Cerebellar cortex (tissue), 1 donor: ENCODE measurements at places on chromosomes 4 and X.

- no peak for DNase-seq
Measured at GRCh38 chr4:172758586-172759340, 409.8 kb upstream of the GALNT7 start.

GRCh38 chr4:142549248-142549647 lies 296.9 kb downstream of the INPP4B start:
- peak; percentile 54 for DNase-seq

DNA sequence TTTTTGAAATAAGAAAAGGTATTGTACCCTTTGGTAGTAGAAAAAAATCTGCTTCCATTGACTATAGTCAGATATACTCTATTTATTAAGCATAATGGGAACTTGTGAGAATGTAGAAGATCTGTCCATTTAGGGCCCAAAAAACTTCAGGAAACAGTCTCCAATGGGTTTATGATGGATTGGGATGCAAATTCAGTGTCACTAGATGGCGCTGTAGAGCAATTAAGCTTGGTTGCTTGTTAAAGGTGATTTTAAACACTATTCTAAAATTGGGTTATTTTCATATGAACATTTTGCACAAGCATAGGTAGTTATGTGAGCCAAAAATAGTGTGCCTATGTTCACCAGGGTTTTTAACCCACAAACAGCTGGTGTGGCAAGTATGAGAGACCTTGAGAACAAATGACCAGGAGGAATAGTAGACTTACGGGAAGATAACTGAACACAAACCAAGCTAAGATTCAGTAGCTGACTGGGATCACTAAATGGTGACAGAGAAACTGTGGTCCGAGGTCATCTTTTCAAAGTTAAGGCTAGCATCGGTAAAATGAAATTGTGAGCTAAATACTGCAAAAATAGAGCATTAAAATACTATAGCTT lies 80.3 kb upstream of the LSM6 start:
- peak; percentile 49 for DNase-seq

GRCh38 chrX:131801911-131802310 lies 221.2 kb upstream of the STK26 start:
- DNase-seq: no peak

DNA sequence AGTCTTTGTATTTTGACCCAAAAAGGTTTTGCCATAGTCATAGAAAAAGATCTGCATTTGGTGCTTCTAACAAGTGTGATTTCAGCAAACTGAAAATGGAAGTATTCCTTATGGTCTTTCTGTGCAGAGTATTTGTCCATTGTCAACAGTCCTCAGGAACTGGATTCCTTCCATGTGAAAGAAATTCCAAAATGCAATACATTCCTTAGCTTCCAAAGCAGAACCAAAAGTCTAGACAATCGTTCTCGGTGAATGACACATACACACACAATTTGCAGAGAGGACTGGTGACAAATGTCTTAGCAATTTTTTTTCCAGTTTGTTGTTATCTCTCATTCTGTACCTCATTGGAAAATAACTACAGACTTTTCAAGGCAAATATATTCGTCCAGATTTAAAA lies 562.2 kb upstream of the SLIT2 start:
- DNase-seq: no peak

- DNase-seq: no peak
Measured at GRCh38 chr4:108081256-108081655, 87.5 kb downstream of the LEF1 start.

DNA sequence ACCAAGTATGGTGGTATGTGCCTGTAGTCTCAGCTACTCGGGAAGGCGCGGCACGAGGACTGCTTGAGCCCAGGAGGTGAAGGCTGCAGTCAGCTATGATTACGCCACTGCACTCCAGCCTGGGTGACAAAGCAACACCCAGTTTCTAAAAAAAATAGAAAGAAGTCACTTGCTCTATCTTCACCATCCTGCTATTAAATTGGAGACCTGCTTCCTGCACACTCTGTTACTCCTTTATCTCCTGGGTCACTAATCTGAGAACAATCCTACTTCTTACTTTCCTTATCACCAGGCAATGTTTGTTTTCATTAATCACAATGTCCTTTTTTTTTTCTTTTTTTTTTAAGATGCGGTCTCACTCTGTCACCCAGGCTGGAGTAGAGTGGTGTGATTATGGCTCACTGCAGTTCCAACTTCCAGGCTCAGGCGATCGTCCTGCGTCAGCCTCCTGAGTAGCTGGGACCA lies 16.2 kb downstream of the PRKX start:
- no peak for DNase-seq

- no peak for DNase-seq
Measured at GRCh38 chr4:123206016-123206415, 190.6 kb upstream of the SPRY1 start.

- DNase-seq: no peak
Measured at GRCh38 chr4:41136456-41136855, 77.9 kb downstream of the APBB2 start.

DNA sequence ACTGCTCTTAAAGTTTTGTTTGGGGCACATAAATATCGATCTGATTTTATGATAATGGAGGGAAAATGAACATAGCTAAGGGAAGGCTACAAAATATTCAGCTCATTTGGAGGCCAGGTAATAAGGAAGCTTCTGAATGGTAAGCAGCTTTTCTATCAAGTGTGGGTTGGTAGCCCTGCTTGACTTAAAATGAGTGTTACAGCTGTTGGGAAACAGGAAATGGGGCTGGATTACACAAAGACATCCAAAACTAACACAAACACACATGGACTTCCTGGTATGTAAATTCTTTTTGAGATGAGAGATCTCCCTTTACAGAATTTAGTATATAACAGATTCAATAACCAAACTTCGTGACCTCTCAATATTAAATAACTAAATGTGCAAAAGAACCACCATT lies 58.0 kb downstream of the FGF16 start:
- no peak for DNase-seq

GRCh38 chr4:152385551-152385950 lies 150.3 kb downstream of the FBXW7 start:
- DNase-seq: peak; percentile 25

DNA sequence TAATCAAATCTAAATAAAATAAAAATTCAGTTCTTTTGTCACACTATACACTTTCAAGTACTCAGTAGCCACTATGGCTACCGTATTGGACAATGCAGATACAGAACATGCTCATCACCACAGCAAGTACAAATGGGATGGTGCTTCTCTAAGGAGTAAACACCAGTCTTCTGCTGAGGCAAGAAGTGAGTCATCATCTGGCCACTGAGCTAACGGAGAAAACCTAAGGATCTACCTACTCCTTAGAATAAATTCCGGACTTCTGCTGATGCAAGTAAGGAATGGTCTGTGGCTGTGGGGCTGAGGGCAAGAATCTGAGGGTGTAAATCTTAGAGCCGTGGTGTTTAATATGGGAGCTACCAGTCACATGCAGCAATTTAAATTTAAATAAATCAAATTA lies 11.3 kb upstream of the RBMXL3 start:
- DNase-seq: no peak

- DNase-seq: no peak
Measured at GRCh38 chr4:96558466-96558865, 718.6 kb downstream of the PDHA2 start.

GRCh38 chr4:109079201-109079600 lies 223.3 kb downstream of the COL25A1 start:
- DNase-seq: no peak

DNA sequence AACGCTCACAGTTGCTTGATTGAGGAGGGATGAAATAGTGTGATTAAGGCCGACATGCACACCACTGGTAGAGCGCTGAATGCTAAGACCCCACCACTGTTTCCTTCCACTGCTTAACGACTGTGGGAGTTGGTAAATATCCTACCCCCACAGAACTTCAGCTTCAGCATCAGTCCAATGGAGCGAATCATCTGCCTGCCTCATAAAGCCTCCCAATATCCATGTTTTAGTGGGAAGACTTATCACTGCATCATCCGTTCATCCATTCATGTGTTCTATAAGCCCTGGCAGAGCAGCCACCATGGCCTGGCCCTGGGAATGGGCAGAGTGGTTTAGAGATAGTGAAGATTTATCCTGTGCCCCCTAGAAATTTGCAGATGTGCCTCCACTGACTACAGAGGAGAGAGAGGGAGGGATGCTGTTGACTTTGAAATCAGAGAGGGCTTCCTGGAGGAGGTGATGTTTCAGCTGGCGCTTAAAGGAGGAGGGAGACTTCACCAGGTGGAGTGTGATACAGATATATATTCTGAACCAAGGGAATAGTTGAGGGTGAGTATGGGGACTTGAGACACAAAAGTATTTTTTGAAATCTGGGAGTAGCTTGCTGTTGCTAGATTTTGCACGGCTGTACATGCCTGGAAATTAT lies 71.9 kb upstream of the STX18 start:
- no peak for DNase-seq

DNA sequence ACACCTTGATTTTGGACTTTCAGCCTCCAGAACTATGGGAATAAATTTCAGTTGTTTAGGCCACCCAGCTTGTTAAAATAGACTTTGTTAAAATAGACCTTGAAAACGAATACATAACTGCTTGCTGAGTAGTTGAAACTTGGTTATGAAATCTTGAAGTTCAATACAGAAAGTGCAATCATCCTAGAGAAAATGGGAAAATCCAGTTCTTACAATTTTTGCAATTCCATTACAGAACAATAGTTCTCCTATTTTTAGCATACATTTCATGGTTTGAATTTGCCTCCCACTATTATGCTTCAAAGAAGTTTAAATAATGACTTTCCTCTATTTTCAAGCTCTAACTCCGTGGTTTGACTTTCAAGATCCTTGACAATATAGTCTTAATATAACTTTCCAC lies 10.5 kb downstream of the TLR1 start:
- no peak for DNase-seq

DNA sequence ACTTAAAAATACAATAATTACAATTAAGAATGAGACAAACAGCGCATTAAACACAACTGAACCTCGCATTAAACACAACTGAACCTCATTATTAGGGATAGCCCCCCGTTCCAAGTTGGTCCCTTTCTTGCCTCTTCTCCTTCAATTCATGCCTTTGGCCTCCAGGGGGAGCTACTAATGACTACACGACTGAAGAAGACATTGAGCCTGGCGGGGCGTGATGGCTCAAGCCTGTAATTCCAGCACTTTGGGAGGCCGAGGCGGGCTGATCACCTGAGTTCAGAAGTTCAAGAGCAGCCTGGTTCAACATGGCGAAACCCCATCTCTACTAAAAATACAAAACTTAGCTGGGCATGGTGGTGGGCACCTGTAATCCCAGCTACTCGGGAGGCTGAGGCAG lies 56.4 kb upstream of the NWD2 start:
- DNase-seq: peak; percentile 2

- no peak for DNase-seq
Measured at GRCh38 chr4:110533940-110534339, 58.0 kb downstream of the ENPEP start.

- no peak for DNase-seq
Measured at GRCh38 chr4:968221-968620, 5.1 kb downstream of the DGKQ start.
